ENCODE measurements at places on chromosomes 6 and 20. TPM values are rescaled to one million over a fixed set of nuclear protein-coding genes. Genes with fewer than 3 reads are reported as not detected.

DNA sequence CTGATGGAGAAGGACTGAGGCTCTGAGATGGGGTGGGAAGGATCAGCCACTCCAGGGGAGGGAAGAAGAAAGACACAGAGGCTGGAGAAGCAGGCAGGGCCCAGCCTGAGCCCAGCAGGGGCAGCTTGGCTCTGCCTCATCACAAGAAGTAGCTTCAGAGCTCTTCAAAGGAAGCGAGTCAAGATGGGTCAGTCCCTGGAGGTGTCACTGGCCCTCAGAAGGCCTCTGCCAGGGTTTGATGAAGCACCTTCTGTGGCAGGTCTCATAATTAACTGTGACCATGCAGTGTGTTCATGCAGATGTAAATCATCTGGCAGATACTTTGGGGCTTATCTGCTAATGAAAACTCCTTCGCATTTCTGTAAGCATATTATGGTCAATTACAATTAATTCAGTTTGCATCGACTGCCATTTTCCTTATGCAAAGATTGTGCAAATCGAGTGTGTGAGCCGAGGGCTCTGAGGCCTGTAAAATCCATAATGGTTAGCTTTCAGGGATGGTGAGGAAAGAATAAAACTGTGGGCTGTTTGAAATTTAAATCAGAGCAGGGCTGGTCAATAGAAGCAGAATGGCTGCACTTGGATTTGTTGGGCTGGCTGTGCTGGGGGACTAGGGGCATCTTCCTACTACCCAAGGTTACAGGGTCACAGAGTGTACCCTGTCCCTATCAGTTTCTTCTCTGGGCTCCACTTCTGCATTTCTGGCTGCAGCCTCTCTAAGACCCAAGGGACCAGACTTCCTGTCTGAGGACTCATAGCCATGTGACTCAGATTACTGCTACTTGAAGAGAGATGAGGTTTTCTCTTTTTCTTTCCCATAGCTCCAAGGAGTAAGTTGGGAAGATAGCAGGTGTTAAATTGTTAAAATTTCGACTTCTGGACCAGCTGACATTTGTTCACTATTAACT, 376.6 kb downstream of the DHX35 start:
- peak; percentile 40 for DNase-seq

- peak; percentile 61 for DNase-seq
Measured at GRCh38 chr6:7909323-7910276, 988 bp downstream of the TXNDC5 start.

TAAR5 gene
- total RNA-seq: not detected

NEDD9 gene
- total RNA-seq: 79.4 TPM

DNA sequence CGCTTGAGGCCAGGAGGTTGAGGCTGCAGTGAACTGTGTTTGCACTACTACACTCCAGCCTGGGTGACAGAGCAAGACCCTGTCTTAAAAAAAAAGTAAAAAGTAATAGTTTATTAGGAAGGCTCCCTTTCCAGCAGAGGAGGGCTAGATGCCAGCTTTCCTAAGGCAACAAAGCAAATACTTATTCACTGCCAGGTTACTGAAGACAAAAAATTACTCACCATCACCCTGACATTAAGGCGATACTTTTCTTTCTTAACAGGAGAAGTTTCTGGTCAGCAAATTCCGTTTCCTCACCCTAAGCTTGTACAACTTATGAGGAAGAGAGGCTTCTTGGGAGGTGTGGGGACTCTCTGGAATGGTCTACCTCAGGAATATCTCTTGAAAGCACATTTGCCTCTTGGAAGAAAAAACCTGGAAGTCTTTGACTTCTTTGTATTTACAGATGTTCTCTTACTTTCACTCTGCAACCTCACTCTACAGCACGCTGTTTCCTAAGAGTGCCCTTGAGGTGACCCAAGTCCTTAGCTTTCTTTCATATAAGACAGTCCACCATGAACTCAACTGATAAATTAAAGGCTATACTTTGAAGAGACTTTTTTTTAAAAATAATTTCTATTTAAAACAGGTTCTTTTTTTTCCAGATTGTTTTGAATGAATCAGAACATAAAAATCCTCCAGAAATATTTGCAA, 52.9 kb upstream of the TRAF3IP2 start:
- DNase-seq: peak; percentile 78

DNA sequence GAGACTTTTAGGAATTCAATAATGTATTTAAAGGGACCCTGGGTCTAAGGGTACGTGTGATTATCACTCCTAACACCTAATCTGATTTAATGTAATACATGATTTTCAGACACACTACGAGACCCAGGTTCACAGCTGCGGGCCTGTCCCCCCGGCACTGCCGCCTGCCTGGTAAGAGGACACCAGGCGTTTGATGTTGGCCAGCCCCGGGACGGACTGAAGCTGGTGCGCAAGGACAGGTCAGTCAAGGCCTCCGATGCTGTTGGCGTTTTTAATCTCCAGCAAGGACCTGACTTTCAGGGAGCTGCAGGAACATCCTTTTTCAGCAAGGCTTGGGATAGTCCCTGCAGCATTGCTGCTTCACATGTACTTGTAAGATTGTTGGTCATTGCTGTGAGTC, 58.2 kb downstream of the IGF2R start:
- no peak for DNase-seq

DEFB132 gene
- 0.05 TPM for total RNA-seq

- peak; percentile 83 for DNase-seq
Measured at GRCh38 chr6:4776131-4776492, at the start of gene CDYL. CDYL (plus strand) TSS chr6:4776404; CDS start chr6:4776784, 380 bp downstream.

DNA sequence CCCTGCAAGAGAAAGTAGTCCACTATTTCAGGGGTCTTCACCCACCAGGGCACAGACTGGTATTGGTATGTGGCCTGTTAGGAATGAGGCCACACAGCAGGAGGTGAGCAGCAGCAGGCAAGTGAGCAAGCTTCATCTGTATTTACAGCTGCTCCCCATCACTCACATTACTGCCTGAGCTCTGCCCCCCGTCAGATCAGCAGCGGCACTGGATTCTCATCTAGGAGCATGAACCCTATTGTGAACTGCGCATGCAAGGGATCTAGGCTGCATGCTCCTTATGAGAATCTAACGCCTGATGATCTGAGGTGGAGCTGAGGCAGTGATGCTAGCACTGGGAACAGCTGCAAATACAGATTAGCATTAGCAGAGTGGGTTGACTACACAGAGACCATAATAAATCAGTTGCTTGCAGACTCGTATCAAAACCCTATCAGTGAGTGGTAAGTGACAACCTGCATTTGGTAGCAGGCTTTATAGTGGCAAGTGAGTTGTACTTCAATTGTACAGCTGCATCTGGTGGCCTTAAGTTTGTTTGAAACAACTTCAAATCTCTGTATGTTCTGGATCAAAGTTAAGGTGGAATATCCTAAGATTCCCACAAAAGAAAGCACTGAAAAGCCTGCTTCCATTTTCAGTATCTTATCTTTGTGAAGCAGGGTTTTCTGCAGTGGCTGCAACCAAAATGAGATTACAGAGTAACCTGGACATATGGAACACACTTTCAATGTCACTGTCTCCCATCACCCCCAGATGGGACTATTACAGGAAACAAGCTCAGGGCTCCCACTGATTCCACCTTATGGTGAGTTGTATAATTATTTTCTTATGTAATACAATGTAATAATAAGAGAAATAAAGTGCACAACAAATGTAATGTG, 12.8 kb downstream of the C6orf141 start:
- DNase-seq: no peak

DNA sequence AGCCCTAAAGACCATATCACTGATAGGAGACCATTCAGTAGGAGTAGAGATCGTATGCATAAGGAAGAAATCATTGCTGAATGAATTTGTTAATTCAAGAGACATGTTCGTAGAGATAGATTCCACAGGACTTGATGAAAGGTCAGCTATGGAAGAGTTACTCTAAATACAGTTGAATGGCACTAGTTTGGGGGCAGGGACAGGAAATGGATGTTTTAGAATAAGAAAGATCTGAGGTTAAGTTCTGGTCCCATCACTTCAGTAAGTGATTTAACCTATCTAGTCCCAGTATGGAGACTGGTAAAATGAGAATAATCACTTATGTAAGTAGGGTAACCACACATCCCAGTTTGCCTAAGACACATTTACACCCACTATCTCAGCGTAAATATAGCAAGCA, 2.9 kb upstream of the BFSP1 start:
- DNase-seq: no peak

DNA sequence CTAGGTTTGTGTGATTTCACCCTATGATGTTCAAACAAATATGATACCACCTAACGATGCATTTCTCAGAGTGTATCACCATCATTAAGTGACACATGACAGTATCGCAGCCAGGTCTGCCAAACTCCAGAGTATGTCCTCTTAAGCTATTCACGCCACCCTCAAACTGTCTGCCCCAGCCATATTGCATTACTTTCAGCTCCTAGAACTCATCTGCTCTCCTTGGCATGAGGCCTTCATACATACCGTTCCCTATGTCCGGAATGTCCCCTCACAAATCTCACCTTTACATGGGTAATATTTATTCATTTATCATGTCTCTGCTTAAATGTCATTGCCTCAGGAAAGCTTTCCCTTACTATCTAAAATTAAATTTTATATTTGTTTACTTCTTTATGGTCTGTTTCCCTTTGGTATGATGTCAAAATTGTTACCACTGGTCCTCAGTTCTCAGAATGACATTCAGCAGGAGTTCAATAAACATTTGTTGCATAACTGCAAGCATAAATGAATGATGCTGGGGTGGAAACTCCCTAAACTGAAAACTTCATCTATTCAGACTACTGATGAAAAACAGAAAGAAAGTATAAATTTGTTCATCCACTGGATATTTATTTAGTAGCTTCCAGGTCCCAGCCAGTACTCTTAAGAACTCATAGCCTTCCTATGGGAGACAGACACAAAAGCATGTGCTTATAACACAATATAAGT, 3.2 kb downstream of the SESN1 start:
- no peak for DNase-seq

DNA sequence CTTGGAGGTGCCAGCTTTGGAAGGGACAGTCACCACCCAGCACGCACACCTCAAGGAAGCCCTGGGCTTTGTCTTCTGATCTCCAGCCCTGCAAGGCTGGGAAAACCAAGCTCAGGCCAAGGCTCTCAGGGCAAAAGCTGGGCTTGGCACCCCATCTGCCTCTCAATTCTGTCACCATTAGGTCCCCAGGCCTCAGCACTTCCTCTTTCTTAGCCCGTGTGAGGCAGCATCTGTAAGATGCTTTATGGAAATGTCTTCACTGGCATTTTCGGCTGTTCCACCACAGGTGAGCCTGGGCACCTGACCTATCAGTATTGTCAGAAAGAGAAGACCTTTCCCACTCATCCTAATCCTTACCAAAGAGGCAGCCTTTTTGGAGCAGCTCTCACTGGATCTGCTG, 24.6 kb downstream of the GMEB2 start:
- no peak for DNase-seq

WFDC2 gene
- not detected for total RNA-seq

GRCh38 chr20:37681384-37682112, 12.3 kb upstream of the CTNNBL1 start:
- DNase-seq: peak; percentile 26

COX7A2 gene
- 839 TPM for total RNA-seq

C20orf202 gene
- not detected for total RNA-seq

DNA sequence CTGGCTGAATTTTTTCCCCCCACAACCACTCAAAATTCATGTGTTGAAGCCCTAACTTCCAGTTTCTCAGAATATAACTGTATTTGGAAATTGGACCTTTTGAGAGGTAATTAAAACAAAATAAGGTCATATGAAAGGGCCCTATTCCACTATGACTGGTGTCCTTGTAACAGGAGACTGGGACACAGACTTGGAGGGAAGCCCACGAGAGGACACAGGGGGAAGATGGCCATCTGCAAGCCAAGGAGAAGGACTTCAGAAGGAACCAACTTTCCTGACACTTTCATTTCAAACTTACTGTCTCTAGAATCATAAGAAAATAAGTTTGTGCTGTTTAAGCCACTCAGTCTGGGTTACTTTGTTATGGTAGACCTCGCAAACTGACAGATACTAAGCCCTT, 134.6 kb downstream of the ATXN1 start:
- no peak for DNase-seq

DST gene
- total RNA-seq: 136 TPM

DNA sequence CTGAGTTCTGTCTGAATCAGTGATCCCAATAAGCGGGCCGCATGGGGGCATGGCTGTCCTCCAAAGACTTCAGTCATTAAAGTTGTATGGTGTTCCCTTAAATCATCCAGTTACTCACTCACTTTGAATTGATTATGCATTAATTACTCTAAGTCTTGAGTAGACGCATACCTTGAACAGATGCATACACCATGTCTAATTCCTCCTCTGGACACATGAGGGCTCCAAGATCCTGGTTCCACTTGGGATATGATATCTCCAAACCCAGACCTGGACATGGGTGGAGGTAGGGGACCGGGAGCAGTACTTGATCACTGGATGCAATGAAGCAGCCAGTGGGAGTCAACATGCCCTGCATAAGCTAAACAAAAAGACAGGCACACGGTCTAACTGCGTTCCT, 204.5 kb downstream of the FNDC1 start:
- DNase-seq: no peak

SLPI gene
- total RNA-seq: not detected

DNA sequence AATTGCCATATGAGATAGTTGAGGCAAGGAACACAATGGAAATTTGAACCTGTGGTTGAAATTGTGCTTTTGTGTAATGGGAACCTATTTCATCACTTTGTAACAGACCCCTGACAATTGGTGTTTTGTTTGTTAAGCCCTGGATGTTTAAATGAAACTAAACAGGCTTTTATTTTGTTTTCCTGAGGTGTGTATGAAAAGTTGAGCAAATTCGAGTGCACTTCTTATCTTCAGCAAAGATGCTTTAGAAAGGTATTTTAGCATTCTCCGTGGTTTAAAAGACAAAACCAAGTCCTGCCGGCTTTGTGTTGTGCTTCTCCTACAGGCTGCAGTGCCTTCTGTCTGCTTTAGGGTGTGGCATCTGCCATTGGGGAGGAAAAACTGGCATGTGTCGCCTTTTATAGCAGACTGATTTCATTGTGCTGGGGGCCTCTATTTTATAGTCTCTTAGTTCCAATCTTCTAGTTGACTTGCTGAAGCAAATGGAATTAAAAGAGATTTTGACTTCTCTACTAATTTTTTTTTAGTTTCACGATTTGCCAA, 2.2 kb upstream of the ARID1B start:
- no peak for DNase-seq

DNA sequence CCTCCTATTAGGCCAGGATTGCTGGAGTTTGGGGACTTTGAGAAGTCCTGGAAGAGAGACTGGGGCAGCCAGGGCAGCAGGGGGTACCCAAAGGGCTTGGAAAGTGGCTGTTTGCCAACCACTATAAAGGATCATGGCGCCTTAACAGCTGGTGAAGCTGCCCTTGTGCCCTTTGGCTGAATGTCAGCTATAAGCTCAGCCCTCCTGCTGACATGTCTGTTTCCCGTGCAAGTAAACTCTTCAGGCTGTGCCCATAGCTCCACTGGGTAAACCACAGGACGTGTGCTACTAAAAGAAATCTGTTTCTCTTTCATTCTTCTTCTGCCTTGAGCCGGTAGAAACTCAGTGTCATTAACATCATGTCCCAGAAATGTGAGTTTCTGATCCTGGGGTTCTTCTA, 97.3 kb downstream of the CAP2 start:
- peak; percentile 51 for DNase-seq
